ENCODE measurements at places on chromosomes 1 and 21.

DNA sequence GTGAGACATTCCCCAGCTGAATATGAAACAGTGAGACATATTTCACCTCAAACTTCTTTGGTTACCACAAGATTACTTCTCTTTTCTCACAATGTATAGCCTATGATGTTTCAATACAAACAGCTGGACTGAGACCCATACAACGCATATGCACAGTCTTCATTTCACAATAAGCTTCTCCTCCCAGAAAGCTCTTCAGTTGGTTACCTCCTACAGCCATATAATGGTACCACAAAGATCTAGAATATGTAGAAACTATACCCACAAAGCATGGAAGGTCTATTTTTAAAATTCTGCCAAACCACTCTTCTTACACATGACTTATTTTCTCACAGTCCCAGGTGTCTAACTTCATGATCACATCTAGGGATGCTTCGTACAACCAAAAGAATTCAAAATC lies 70.8 kb downstream of the JAK1 start:
- DNase-seq = no peak
- H3K27me3 ChIP-seq = no peaks in the 10 kb centered on the region
- H3K27ac ChIP-seq = peak overlapping the region; percentile 65
- H3K36me3 ChIP-seq = no peaks in the 10 kb centered on the region
- H3K4me1 ChIP-seq = peaks cover 96% of the 10 kb centered on the region
- H3K4me3 ChIP-seq = no peak overlapping the region

GRCh38 chr1:172821609-172822274 lies 162.8 kb downstream of the FASLG start:
- no peak for DNase-seq
- H3K4me3 ChIP-seq = no peak overlapping the region
- peaks cover 31% of the 10 kb centered on the region for H3K4me1 ChIP-seq
- no peak overlapping the region for H3K27ac ChIP-seq
- no peaks in the 10 kb centered on the region for H3K36me3 ChIP-seq
- H3K27me3 ChIP-seq = peaks cover 13% of the 10 kb centered on the region

DNA sequence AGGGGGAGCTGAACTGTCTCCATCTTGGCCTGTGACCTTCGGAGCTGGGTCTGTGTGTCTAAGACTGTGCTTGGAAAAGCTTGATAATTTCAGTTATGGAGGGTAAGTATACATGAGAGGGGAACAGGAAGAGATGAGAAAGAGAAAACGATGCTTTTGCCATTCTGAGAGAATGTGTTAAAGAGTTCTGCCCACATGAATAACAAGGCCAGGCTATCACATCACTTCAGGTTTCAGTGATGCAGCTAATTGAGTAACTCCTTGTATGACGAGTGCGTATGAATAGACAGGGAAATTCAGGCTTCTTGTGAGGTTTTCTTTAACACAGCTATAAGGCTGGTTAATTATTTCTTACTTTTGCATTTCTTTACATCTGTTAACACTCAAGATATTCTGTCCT lies 81.0 kb downstream of the PLPPR5 start:
- no peak overlapping the region for H3K4me3 ChIP-seq
- H3K27me3 ChIP-seq = no peaks in the 10 kb centered on the region

GRCh38 chr1:33501309-33501708 lies 28.9 kb downstream of the ZSCAN20 start:
- H3K4me3 ChIP-seq = no peak overlapping the region
- H3K36me3 ChIP-seq = peaks cover 4% of the 10 kb centered on the region
- H3K27ac ChIP-seq = no peak overlapping the region
- H3K27me3 ChIP-seq = no peaks in the 10 kb centered on the region

GRCh38 chr1:111980686-111981085 lies 8.8 kb downstream of the KCND3 start:
- H3K4me1 ChIP-seq = no peaks in the 10 kb centered on the region
- no peak overlapping the region for H3K27ac ChIP-seq
- peaks cover 49% of the 10 kb centered on the region for H3K27me3 ChIP-seq
- H3K4me3 ChIP-seq = no peak overlapping the region
- no peaks in the 10 kb centered on the region for H3K36me3 ChIP-seq

GRCh38 chr1:16068356-16069270 lies 4.8 kb downstream of the FAM131C start:
- peaks cover 15% of the 10 kb centered on the region for H3K4me1 ChIP-seq
- no peak for DNase-seq
- H3K27ac ChIP-seq = no peak overlapping the region
- H3K27me3 ChIP-seq = peaks cover 13% of the 10 kb centered on the region
- H3K36me3 ChIP-seq = no peaks in the 10 kb centered on the region

DNA sequence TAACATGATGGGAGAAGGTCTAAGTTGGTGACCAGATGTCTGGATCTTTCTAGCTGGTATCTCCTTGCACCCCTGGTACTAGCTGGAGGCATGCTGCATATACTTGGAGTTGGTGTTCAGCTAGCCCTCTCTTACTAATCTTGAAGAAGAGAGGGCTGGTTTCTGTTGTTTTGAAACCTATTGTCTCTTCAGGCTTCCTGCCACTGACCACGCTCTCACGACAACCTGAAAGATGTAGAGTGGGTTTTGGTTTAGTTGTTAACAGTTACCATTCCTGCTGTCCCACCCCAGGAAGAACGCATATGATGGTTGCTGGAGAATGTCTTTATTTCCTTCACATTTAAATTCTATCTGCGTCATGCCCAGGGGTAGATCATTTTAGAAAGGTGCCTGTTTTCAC lies 3.6 kb downstream of the MAN1C1 start:
- H3K4me3 ChIP-seq = peak overlapping the region; percentile 78
- peaks cover 77% of the 10 kb centered on the region for H3K4me1 ChIP-seq
- H3K27me3 ChIP-seq = peaks cover 10% of the 10 kb centered on the region
- H3K36me3 ChIP-seq = no peaks in the 10 kb centered on the region
- DNase-seq = no peak

- peak overlapping the region; percentile 73 for H3K27ac ChIP-seq
- H3K27me3 ChIP-seq = peaks cover 26% of the 10 kb centered on the region
- peaks cover 19% of the 10 kb centered on the region for H3K4me1 ChIP-seq
- no peak overlapping the region for H3K4me3 ChIP-seq
- DNase-seq = no peak
These were observed 25.6 kb downstream of the CCDC190 start for GRCh38 chr1:162835157-162835899.

GRCh38 chr1:195481293-195481692 lies 1126.9 kb downstream of the KCNT2 start:
- no peak overlapping the region for H3K27ac ChIP-seq
- H3K4me1 ChIP-seq = no peaks in the 10 kb centered on the region
- H3K4me3 ChIP-seq = no peak overlapping the region
- H3K36me3 ChIP-seq = no peaks in the 10 kb centered on the region
- H3K27me3 ChIP-seq = no peaks in the 10 kb centered on the region

DNA sequence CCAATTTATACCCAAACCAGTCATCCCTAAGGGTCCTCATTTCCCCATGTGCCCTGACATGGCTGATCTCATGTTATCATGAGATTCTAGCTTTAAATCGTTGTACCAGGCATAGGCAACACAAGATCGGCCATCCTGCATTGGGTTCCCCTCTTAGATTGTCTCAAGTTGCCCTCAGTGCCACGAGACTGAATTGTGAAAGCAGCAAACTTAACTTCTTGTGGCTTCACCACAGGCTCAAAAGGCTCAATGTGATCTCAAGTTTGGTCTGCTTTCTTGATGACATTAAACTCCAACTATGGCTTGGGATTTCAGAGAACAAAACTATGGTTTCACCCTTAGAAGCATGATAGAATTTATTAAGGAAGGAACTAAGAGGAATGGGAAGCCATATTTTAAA lies 168.5 kb upstream of the SYT6 start:
- peaks cover 7% of the 10 kb centered on the region for H3K4me1 ChIP-seq
- H3K27ac ChIP-seq = no peak overlapping the region
- no peak overlapping the region for H3K4me3 ChIP-seq
- no peaks in the 10 kb centered on the region for H3K27me3 ChIP-seq
- DNase-seq = no peak
- no peaks in the 10 kb centered on the region for H3K36me3 ChIP-seq

DNA sequence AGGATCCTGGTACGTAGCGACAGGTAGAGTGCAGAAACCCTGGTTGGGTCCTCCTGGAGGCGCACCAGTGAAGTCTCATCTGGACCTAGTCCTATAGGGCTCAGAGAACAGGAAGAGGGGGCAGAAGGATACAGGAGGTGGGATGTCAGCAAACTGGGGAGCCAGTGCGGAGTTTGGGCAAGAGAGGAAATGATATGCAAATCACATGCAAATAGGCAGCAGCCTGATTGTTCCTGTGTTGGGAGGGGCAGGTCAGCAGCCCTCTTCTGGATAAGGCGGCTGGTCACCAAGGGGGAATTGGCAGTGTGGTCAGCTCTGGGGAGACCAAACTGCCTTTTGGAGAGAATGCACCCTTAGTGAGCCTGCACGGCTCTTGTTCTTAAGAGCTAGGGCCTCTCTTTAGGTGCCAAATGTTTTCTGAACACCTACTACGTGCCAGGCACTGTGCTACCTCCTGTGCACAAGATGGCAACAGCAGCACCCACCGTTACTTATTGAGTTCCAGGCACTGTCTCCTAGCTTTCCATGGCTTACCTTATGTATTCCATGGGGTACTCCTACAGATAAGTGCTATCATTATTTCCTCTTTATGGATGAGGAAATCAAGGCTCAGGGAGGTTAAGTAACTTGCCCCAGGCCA lies 18.1 kb upstream of the PADI3 start:
- no peaks in the 10 kb centered on the region for H3K4me1 ChIP-seq
- H3K27ac ChIP-seq = no peak overlapping the region
- no peaks in the 10 kb centered on the region for H3K36me3 ChIP-seq
- H3K27me3 ChIP-seq = peaks cover 2% of the 10 kb centered on the region
- no peak for DNase-seq

GRCh38 chr21:45082736-45083135 lies 8.4 kb downstream of the ADARB1 start:
- no peaks in the 10 kb centered on the region for H3K27me3 ChIP-seq
- no peak overlapping the region for H3K4me3 ChIP-seq
- peaks cover 99% of the 10 kb centered on the region for H3K4me1 ChIP-seq
- H3K36me3 ChIP-seq = peaks cover 35% of the 10 kb centered on the region

- H3K4me1 ChIP-seq = peaks cover 14% of the 10 kb centered on the region
- no peak within 1 kb of the TSS for H3K27ac ChIP-seq
- H3K36me3 ChIP-seq = no peaks in the 10 kb centered on the region
- peak within 1 kb of the TSS; percentile 66 for H3K4me3 ChIP-seq
- H3K27me3 ChIP-seq = peaks cover 44% of the 10 kb centered on the region
These were observed at the start of gene RBP7 for GRCh38 chr1:9996624-9997582. Gene RBP7, plus strand, starts transcription at chr1:9997228. Its CDS starts 31 bp downstream, at chr1:9997259.

GRCh38 chr1:6257541-6258069 lies 3.3 kb downstream of the GPR153 start:
- no peak overlapping the region for H3K27ac ChIP-seq
- H3K36me3 ChIP-seq = no peaks in the 10 kb centered on the region
- no peak for DNase-seq
- H3K4me3 ChIP-seq = no peak overlapping the region
- H3K27me3 ChIP-seq = peaks cover 28% of the 10 kb centered on the region

- no peaks in the 10 kb centered on the region for H3K4me1 ChIP-seq
- H3K36me3 ChIP-seq = no peaks in the 10 kb centered on the region
- DNase-seq = no peak
- no peak overlapping the region for H3K4me3 ChIP-seq
These were observed 74.1 kb upstream of the AKT3 start for GRCh38 chr1:243924188-243924587.

DNA sequence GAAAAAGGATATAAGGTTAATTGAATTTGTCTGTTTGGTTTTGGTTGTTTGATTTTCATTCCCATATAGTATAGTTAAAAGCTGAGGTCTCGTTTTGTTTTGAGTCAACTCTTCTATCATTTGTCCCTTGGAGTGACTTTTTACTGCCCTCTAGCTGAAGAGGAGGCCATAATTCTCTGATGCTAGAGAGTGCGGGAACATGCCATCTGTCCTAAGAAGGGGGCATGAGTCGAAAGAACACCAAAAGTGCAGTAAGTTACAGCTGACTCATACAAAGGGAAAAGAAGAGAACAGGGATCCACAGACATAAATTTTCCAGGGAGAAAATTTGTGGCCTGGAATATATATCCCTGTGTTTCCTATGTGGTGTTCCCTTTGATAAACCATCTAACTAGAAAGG lies 4.1 kb downstream of the KRTAP21-3 start:
- no peak for DNase-seq
- H3K27ac ChIP-seq = no peak overlapping the region
- no peaks in the 10 kb centered on the region for H3K27me3 ChIP-seq
- H3K36me3 ChIP-seq = no peaks in the 10 kb centered on the region
- peaks cover 30% of the 10 kb centered on the region for H3K4me1 ChIP-seq

DNA sequence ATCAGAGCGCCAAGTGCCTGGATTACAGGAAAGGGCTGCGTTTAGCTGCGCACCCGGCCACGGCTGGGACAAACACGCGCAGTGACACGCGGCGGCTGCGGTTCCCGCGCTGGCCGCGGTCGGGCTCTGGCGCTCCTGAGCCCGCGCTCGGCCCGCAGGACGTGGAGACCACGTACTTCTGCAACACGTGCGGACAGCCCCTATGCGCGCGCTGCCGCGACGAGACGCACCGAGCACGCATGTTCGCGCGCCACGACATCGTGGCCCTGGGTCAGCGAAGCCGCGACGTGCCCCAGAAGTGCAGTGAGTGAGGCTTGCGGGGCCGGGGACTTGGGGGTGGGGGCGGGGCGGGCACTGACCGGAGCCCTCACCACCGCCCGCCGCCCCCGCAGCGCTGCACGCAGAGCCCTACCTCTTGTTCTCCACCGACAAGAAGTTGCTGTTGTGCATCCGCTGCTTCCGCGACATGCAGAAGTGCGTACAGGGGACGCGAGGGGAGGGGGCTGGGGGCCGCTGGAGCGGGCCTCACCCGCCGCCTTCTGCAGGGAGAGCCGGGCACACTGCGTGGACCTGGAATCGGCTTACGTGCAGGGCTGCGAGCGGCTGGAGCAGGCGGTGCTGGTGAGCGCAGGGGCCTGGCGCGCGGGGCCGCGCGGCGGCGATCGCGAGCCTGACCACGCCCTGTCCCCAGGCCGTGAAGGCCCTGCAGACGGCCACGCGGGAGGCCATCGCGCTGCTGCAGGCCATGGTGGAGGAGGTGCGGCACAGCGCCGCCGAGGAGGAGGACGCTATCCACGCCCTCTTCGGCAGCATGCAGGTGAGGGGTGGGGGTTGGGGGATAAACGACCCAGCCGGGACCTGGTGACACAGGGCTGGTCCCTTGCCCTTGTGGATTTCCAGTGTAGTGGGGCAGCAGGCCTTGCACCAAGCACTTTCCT lies 3.1 kb downstream of the RNF207 start:
- peak overlapping the region; percentile 41 for H3K4me3 ChIP-seq
- H3K4me1 ChIP-seq = peaks cover 16% of the 10 kb centered on the region
- DNase-seq = peak; percentile 56
- H3K27me3 ChIP-seq = peaks cover 29% of the 10 kb centered on the region
- peaks cover 2% of the 10 kb centered on the region for H3K36me3 ChIP-seq
- no peak overlapping the region for H3K27ac ChIP-seq

- DNase-seq = no peak
- H3K27me3 ChIP-seq = no peaks in the 10 kb centered on the region
- H3K36me3 ChIP-seq = peaks cover 39% of the 10 kb centered on the region
- H3K27ac ChIP-seq = peak overlapping the region; percentile 37
These were observed 19.6 kb downstream of the SKI start for GRCh38 chr1:2247760-2248126.
